ENCODE measurements at places on chromosomes 2 and 18.

GRCh38 chr2:38692636-38693318 lies 26.9 kb downstream of the GALM start:
- DNase-seq, result no peak

DNA sequence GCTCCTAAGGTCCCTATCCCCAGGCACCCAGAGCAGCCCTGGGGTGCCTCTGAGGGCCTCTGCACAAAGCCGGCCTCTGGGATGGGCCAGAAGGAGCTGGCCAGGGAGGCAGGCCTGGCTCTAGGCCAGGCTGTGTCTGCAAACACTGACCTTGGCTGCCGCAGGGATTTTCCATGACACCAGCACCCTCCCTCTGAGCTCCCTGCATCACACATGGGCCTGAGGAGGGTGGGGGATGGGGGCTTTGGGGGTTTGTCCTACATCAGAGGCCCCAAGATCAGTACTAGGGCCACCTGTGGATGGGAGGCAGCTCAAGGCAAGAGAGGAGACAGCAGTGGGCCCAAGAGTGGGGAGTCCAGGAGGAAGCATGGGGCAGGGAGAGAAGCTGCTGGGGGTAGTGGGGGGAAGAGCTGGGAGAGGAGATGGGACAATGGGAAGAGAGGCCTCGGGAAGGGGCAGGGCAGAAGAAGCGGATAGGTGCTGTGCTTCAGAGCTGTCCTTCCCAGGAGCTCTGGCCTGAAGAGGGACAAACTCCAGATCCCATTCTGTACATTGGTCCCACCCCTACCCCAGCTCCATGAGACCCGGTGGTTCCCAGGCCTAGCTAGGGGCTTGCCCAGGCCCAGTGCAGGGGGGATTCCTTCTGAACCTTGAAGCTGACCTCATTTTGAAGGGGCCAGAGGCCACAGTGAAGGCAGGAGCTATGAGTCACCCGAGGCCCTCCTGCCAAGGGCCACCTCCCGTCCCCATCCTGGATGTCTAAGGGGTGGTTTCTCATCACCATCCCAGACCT lies 28.0 kb downstream of the KCNK3 start:
- no peak for DNase-seq

GRCh38 chr2:193141-193671 lies 70.6 kb downstream of the SH3YL1 start:
- peak; percentile 77 for DNase-seq

- no peak for DNase-seq
Measured at GRCh38 chr2:165837122-165837521, 43.1 kb upstream of the GALNT3 start.

- no peak for DNase-seq
Measured at GRCh38 chr2:10329580-10329879, 26.8 kb downstream of the HPCAL1 start.

GRCh38 chr2:96131152-96131812 lies 7.0 kb downstream of the ASTL start:
- no peak for DNase-seq

DNA sequence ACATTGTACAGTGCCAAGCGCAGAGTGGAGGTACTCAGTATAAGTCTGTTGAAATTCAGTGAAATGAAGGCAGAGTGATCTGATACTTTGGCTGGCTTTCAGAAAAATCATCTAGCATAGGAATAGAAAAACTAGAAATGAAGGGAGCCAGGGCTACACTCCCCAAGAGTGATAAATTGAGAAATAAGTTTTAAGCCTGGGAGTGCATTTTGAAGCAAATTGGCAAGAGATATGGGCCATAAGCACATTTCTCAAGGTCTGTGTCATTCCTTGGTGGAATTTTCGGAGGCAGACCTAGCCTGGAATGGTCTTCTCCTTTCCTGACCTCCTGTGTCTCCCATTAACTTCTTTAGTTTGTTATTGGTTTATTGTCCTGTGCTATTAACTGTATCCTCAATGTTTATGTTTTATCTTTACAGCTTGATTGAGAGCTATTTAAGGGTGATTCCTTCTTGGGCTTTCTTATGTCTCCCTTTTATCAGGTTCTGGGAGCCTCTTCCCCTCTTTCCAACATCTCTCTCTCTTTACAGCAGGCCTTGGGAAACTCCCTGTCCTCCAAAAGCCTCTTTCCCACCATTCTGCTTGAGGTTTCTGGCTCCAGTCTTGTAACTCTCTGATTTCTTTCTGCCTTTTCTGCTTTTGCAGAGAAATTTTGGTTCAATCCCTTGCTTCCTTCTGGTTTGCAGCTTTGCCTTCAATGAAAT lies 649.5 kb downstream of the SLC4A3 start:
- DNase-seq, result no peak

GRCh38 chr18:8374676-8375075 lies 234.6 kb upstream of the RAB12 start:
- DNase-seq, result no peak

DNA sequence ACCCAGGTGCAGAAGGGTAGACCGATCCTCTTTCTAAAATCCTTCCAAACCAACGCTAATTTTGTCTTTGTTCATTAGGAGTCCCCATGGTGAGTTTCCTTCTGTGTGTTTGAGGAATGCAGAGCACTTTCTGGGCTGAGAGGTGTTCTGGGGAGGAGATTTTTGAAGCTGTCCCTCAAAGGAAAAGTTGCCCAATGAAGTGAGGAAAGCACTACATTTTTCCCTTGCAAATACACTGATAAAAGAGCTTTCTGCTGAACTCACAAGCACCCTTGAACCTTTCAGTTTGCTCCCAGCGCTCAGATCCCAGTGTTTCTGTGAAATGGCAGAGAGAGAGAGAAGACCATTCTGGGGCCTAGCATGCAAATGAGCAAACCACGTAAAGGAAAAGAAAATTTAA lies 299.6 kb upstream of the FANCL start:
- no peak for DNase-seq

Measured in stimulated activated effector memory CD8-positive, alpha-beta T cell treated with anti-CD3 and anti-CD28 coated beads, Interleukin-12 subunit alpha, Interleukin-12 subunit beta, amount 100 ng/mL, for 72 hours (primary cell).